ENCODE measurements at places on chromosomes 2 and 18. TPM values are rescaled to one million over a fixed set of nuclear protein-coding genes. Genes with fewer than 3 reads are reported as not detected.
A peak's percentile ranks its signal among the peaks of the same experiment; 100 is the strongest.

RNMT gene
- total RNA-seq = 32.1 TPM

DNA sequence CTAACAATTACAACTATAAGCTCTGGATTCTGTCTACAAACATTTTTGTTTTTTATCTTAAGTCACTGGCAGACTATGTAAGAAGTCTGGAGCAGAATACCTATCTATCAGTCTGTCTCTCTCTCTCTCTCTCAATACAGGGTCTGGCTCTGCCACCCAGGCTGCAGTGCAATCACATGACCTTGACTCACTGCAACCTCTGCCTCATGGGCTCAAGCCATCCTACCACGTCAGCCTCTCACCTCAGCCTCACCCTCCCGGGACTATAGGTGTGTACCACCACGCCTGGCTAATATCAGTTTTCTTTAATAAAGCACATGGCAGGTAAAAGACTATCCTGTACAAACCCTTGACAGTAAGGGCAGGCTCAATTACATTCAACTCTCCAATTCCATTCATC, 96.9 kb downstream of the OSBPL1A start:
- no peak for DNase-seq
- H3K4me1 ChIP-seq = no peaks in the 10 kb centered on the region
- no peaks in the 10 kb centered on the region for H3K27me3 ChIP-seq
- H3K36me3 ChIP-seq = peaks cover 10% of the 10 kb centered on the region

DNA sequence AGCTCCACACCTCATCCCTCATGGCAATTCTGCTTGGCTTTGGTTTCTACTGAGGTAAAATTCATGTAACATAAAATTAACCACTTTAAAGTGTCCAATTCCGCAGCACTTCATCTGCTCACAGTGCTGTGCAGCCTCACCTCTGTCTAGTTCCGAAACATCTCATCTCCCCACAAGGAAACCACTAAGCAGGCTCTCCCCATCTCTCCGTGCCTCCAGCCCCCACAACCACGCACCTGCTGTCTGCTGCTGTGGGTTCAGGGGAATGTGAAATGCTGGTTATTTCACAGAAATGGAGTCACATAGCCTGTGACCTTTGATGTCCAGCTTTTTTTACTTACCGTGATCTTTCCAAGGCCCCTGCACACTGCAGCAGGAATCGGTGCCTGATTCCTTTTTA, 7.7 kb upstream of the GPC1 start:
- no peaks in the 10 kb centered on the region for H3K27me3 ChIP-seq
- H3K4me1 ChIP-seq = no peaks in the 10 kb centered on the region
- H3K4me3 ChIP-seq = no peak overlapping the region

GRCh38 chr18:59239642-59240041, 19.7 kb downstream of the GRP start:
- no peaks in the 10 kb centered on the region for H3K4me1 ChIP-seq
- no peaks in the 10 kb centered on the region for H3K27me3 ChIP-seq
- no peaks in the 10 kb centered on the region for H3K36me3 ChIP-seq
- no peak for DNase-seq
- no peak overlapping the region for H3K27ac ChIP-seq
- H3K4me3 ChIP-seq = no peak overlapping the region

CHRND gene
- not detected for total RNA-seq

DNA sequence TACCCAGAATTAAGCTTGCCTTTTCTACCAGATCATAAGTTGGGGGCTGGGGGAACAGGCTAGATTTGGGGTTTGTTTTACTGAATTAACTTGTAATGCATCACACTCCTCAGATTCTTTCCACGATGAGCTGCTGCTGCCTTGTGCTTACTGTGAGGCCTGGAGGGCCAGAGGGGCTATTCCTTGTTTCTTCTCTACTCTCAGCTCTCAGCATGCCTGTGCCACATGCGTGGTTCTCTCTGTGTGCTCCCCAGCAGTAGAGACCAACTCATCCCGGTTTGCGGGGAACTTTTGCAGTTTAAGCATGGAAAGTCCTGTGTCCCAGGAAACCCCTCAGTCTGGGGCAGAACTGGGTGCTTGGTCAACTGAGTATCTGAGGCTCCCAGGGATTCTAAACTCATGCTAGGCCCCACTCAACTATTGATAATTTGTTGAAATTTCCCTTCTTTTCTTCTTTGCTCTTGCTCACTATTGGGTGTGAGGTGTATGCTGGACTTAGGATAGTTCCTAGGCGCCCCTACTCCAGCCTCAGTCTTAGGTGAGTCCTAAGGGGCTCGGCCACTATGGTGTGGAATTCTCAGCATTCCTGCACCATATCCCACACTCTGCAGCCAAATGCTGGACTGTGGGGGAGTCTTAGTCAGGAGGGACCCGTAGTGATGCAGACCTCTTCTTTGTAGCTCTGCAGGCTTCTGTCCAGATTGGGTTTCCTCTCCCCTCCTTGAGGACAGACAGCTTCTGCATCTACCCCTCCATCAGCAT, 63.1 kb downstream of the SRD5A2 start:
- no peak for DNase-seq
- no peaks in the 10 kb centered on the region for H3K36me3 ChIP-seq
- H3K4me1 ChIP-seq = no peaks in the 10 kb centered on the region
- no peak overlapping the region for H3K4me3 ChIP-seq
- H3K27me3 ChIP-seq = no peaks in the 10 kb centered on the region

CCDC141 gene
- total RNA-seq = 40.5 TPM

DNA sequence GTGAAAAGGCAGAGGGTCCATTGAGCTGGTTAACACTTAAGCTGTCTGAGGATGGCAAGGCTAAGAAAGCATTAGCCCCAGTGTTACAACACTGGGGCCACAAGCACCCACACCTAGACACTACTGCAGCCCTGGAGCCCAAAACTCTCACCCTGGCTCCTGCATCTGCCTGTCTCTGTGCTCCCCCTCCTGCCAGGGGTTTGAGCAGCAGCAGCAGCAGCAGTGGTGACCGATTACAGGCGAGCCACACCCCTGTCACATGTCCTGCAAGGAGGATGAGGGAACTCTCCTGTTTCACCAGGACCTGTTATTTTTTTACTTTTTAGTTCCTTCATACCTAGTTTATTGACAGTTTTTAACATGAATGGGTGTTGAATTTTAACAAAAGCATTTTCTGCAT, 326.7 kb upstream of the MAP2 start:
- H3K27ac ChIP-seq = no peak overlapping the region
- no peak overlapping the region for H3K4me3 ChIP-seq
- no peaks in the 10 kb centered on the region for H3K36me3 ChIP-seq
- DNase-seq = no peak
- no peaks in the 10 kb centered on the region for H3K27me3 ChIP-seq

LRRTM1 gene
- total RNA-seq = not detected

- DNase-seq = peak; percentile 71
- no peaks in the 10 kb centered on the region for H3K27me3 ChIP-seq
- no peaks in the 10 kb centered on the region for H3K36me3 ChIP-seq
Observed at GRCh38 chr2:174023591-174024523, 58.7 kb upstream of the SP3 start.

GRCh38 chr2:157194844-157195243, 62.7 kb upstream of the GALNT5 start:
- no peak overlapping the region for H3K27ac ChIP-seq
- no peak for DNase-seq
- H3K4me3 ChIP-seq = no peak overlapping the region
- no peaks in the 10 kb centered on the region for H3K27me3 ChIP-seq
- H3K36me3 ChIP-seq = no peaks in the 10 kb centered on the region

LRP2 gene
- total RNA-seq = 47.8 TPM

DNA sequence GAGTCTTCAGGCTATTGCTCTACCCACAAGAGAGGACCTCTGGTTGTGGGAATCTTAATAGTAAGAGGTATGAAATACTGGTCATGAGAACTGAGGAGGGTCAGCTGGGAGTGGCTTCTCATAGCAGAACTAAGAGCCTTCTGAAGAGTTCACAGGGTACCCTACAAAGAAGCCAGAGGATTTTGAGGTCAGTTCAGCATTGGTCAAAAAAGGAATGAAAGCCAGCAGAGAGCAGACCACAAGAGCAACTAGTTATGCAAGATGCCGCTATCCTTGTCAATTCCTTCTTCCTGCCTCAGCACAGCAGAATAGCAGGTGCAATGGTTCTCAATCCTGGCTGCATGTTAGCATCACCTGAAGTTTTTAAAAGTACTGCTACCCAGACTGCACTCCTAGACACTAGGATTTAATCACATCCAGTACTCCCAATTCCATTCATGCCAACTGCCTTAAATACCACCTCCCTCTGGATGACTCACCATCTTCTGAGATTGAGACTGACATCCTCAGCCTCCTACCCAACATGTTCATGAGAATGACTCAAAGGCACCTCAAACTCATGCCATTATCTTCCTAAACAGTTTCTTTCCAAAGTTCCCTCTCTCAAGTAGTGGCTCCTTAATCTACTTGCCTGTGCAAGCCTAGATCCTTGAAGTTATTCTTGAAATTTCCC, 81.0 kb upstream of the RBMS1 start:
- no peaks in the 10 kb centered on the region for H3K36me3 ChIP-seq
- peaks cover 15% of the 10 kb centered on the region for H3K4me1 ChIP-seq
- no peak for DNase-seq
- no peak overlapping the region for H3K4me3 ChIP-seq
- H3K27ac ChIP-seq = no peak overlapping the region

INPP5D gene
- 32.0 TPM for total RNA-seq

Measured in lower lobe of right lung (tissue), 2 donors.